Activated naive CD4-positive, alpha-beta T cell treated with Interleukin-2 at 50 U/mL for 16 hours (primary cell): ENCODE measurements at places on chromosomes 3 and 15.

DNA sequence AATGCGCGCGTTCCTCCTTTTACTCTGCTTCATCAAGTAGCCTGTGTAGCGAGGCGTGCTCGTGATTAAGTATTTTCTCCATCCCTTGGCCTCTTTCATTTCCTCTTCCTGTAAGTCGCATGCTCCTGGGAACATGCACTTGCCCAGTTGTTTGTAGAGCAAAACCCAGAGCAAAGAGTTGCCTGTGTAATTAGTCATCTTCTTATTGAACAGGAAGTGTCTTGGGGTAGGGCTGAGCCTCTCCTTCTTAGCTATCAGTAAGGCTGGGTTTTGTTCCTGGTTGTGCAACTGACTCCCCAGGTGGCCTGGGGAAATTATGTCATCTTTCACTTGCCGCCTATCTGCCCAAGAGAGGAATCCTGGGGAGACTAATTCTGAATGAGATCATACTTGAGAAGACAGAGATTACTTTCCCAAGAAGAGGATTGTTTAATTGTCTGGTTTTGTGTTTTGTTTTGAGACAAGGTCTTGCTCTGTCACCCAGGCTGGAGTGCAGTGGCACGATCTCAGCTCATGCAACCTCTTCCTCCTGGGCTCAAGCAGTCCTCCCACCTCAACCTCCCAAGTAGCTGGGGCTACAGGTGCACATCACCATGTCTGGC, 14.9 kb downstream of the LIPH start:
- peak; percentile 19 for DNase-seq

- no peak for DNase-seq
Measured at GRCh38 chr3:197521277-197522182, 34.2 kb downstream of the BDH1 start.

DNA sequence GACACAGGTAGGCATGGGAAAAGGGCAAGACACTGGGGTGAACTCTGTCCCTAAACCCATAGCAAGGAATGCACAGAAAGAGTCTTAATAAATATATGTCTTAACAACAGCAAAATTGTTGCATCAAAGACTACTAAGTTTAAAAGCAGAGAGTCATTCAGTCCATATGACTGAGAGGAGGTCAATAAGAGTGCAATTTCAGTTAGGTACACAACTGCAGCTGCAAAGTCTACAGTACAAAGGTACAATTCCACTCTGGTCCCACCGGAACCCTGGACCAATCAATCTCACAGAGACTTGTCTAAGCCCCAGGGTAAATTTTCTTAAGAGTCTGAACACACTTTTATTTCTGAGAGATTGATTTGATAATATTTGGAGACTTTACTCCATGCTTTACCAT, 6.9 kb downstream of the CP start:
- DNase-seq = no peak

DNA sequence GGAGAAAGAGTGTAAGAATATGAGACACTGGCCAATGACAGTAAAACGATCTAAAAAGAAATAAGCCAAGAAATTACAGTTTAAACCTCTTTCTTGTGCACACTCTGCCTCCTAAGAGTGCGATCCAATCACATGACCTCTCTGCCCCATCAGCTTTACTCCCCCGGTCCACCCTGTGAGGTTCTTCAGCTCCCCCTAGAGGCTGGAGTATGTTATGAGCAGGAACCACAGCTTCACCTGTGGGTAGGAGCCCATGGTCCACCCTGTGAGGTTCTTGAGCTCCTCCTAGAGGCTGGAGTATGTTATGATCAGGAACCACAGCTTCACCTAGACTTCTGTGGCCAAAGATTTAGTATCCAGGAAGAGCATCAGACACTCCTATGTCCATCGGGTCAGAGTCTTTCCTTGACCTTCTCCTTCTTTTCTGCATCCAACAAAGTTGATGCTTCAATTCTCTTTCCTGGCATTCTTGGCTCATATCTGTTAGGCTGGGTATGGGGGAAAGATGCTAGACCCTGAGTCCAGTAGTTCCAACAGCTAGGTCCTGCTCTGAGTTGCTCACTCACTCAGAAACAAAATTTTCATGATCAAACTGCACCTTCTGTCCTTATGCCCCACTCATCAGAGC, 164.0 kb downstream of the MINAR1 start:
- DNase-seq = peak; percentile 21

DNA sequence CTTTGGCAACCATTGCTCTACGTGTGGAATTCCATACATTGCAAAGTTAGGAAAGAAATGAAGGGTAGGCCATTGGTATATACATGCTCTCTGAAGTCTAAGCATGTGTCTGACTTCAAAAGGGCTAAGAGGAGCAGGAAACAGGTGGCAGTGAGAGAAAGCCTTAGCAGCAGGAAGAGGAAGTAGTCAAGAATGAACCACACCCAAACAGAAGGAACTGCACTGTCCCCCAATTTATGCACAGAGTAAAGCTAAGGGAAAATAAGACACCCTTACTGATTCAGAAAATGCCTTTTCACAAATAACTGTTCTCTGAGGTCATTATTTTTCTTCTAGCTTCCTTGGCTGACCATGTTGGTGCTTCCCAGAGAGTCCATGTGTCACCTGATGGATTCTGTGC, 575.4 kb downstream of the NTRK3 start:
- no peak for DNase-seq

GRCh38 chr3:89522155-89522554, 414.7 kb downstream of the EPHA3 start:
- no peak for DNase-seq

DNA sequence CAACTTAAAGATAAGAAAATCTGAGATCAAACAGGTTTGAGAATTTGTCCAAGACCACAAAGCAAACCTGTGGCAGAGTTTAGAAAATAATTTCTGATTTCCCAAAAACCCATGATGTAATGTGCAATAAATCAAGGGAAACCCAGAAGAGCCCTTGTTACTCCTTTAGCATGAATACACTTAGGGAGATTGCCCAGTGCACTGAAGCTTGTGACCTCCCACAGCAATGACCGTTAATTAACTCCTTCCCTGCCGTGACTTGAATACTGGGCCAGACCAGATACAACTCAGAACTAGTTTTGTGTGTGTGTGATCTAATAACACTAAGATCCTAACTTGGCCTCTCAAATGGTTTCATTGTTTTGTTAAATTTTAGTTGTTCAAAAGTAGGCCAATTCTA, 2.5 kb downstream of the PRKAR2A start:
- no peak for DNase-seq

- no peak for DNase-seq
Measured at GRCh38 chr3:190502946-190503345, 10.9 kb upstream of the IL1RAP start.

GRCh38 chr15:49418811-49419210, 4.2 kb upstream of the FGF7 start:
- no peak for DNase-seq

DNA sequence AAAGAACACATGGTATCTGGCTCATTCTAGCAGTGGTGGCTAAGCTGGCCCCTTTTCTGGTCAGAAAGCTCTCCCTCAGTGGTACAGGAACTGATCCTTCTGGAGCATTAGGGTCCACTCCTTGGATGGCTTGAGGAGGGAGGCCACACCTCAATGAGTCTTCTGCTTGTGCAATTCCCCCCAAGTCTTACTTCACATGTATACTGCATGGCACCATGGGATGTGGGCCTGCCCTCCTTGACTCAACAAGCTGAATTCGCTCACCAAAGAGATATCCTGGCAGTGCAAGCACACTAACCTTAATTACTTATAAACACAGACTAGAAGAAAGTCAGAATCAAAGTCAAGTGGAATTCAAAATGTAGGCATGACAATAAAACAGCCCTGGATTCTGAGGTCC, 133.8 kb upstream of the SLC2A2 start:
- no peak for DNase-seq

GRCh38 chr3:163644172-163644571, 1434.1 kb downstream of the SI start:
- DNase-seq = no peak

GRCh38 chr3:113100063-113100462, 109.3 kb downstream of the GTPBP8 start:
- DNase-seq = no peak

DNA sequence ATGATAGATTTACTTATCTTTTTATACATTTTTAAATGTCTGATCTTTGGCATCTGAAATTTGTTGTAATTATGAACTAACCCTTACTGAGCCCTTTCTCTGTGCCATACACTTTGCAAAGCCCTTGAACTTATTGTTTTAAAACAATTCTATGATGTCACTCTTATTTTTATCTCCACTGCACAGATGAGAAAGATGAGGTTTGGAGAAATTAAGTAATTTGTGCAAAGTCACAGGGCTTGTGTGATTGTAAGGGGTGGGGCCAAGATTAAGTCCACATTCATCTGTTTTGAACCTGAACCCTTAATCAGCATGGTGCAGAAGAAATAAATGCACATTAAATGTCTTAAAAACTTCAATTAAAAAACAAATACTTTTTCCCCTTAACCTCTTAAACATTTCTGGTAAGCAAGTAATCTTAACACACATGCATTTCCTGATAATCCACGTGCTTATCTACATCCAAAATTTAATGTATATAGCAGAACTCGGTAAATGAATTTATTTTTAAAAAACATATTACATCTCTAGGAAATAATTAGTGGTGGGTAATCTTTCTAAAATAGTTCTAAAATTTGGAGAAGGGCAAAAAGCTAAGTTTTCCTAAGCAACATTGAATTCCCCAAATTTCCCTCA, 189.8 kb upstream of the TBC1D5 start:
- DNase-seq = no peak

DNA sequence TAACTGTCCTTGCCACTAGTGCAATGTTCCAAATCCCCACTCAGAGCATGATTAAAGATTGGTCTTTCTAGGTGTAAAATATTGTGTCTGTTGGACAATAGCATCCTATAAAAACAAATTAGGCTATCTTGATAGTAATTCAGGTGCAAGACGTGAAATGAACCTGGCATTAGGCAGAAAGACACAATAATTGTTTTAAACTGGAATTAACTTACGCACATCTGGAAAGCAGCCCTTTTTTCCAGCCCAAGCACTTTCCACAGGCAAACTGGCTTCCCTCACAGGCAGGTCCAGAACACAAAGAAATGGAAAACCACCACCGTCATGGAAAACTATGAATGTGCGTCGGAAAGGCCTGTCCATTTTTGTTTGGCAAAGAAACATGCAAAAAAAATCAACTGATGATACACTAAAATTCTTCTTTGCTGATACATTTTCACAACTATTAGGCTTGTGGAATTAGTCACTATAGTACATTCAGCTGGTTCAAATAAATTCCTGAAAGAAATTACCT, 474.7 kb upstream of the IL12A start:
- no peak for DNase-seq

GRCh38 chr3:50233176-50233575, 2.8 kb upstream of the GNAI2 start:
- DNase-seq = no peak

DNA sequence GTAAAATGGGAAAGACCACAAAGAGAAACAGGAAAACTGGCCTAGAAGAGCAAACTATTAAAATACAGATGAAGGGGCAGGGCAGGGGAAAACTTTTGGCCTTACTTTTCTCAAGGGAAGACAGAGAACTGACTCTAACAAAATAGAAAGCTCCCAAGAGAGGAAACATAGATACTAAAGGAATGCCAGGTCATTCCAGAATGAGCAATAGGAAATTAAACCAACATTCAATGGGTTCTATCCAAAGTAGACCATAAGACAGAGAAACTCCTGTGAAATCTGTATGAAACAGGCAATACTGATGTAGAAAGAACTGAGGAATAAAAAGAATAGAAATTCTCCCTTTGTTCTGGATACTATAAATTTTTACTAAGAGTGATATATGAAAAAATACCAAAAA, 491.8 kb downstream of the MECOM start:
- DNase-seq = no peak

DNA sequence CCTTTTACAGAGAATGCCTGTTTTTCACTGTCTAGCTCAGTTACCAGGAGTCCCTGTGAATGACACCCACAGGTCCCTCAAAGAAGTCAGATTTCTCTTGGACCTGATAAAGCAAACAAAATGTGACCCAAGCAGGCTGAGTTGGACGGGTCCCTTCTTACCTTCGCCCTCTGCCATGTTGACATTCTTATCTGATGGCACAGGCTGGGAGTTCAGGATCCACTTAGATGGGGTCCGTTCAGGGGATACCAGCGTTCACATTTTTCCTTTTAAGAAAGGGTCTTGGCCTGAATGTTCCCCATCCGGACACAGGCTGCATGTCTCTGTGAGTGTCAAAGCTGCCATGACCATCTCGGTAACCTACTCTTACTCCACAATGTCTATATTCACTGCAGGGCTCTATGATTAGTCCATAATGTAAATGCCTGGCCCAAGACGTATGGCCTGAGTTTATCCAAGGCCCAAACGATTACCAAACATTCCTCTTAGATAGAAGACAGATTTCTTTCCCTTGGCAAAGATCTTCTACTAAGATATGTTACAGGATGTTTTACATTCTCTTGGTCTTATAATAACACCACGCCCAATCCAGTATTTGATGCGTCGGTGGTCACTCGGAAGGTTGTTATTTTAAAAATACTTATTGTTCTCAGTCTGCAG, 179.1 kb downstream of the THSD4 start:
- DNase-seq = no peak

GRCh38 chr15:38054488-38054887, 120.0 kb downstream of the TMCO5A start:
- DNase-seq = no peak

- DNase-seq = no peak
Measured at GRCh38 chr3:115975796-115976195, 352.5 kb downstream of the GAP43 start.

DNA sequence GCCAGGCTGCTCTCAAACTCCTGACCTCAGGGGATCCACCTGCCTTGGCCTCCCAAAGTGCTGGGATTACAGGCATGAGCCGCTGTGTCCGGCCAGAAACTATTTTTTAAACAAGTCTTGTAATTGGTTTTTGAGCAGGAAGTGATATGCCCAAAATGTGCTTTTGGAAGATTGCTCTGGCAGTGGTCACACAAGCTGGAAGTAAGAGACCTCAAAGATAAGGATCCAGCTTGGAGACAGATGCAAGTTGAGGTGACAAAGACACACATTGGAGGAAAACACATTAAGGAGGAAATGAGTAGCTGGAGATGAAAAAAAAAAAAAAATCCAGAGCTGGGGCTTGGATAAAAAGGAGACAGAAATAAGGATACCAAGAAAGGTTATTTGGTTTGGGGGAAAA, 6.3 kb downstream of the TM4SF18 start:
- no peak for DNase-seq

DNA sequence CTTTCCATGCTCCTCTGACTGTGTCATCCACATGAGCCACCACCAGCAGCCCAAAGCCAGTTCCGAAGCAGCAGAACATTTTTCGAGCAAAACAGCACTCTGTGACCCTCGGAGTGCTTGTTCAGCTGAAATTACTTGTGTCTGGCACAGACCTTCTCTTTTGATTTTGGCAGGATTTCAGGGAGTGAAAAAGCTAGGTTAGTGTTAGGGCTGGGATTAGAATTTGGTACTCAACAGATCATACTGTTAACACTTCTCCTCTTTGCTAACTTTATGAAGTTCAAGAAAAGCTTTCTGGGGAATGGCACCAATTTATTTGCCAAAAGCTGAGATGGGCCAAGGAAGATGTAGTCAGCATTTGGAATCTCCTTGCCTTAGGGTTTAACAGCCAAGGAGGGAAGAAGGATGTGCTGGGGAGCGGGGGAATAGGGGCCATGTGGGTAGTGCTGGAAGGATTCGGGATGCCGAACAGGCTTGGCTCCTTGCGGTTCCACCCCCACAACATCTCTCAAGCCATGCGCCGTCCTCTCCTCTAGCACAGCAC, 55.1 kb upstream of the TRA2B start:
- DNase-seq = no peak

GRCh38 chr15:75736256-75736655, 23.6 kb upstream of the CSPG4 start:
- no peak for DNase-seq

GRCh38 chr15:88707771-88708654, 69.2 kb downstream of the ISG20 start:
- DNase-seq = no peak

- no peak for DNase-seq
Measured at GRCh38 chr15:71116366-71116765, 1.1 kb downstream of the THSD4 start.
